Osteocyte (in vitro differentiated cells): ENCODE measurements at places on chromosomes 13 and 19. TPM values are rescaled to one million over a fixed set of nuclear protein-coding genes. Genes with fewer than 3 reads are reported as not detected.

DNA sequence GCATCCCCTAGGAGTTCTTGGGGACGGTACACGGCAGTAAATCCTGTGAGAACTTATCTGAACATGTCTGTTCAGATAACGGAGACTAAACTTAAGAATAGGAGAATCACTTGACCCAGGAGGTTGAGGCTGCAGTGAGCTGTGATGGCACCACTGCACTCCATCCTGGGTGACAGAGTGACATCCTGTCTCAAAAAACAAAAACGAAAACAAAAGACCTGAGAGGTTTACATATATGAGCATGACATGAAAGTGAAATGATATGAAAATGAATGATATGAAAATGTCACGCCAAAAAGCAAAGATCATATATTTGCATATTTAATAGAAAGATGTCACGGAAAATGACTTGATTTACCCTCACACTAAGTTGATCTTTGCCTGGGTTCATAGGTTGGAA is 5.8 kb downstream of the ZNF175 start:
- DNase-seq: no peak

Gene SRRM5
- total RNA-seq: 0.24 and 0.35 TPM in 2 replicates

DNA sequence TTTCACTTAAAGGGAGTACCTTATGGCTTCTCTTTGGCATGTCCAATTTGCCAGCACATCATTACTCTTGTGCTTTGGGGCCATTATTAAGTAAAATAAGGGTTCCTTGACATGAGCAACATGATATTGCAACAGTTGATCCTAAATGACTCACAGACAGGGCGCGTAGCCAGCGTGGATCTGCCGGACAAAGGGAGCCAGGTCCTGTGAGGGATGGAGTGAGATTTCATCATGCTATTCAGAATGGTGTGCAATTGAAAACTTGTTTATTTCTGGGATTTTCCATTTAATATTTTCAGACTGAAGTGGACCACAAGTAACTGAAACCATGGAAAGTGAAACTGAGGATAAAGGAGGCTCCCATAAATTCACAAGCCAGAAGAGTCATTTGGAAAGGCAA is 48.6 kb upstream of the WASF3 start:
- DNase-seq: no peak

Gene SLC35E1
- total RNA-seq: 49.8 and 55.5 TPM in 2 replicates

GRCh38 chr13:22800526-22801401 is 380.0 kb upstream of the SGCG start:
- no peak for DNase-seq

Gene ZNF284
- total RNA-seq: 3.8 and 4.9 TPM in 2 replicates

DNA sequence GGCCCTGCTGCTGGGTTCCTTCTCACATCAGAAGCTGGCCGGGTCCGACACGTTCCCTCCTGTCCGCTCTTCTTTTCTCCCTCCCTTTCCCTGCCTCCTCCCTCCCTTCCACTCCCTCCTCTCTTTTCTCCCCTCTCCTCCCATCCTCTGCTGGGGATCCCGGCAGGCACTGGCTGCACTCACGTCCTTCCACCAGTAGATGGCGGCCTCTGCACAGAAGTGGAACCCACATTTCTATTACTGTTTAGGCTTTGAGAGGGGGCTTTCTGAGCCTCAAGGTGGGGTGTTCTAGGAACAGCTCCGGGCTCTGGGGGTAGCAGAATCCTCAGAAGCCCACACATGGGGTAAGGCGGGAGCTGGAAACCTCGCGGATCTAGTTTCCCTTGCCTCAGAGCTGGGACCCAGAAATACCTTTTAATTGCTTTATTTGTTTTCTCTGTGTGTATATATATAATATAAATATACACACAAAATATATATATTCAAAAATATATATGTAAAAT is 294.2 kb downstream of the ZNF536 start:
- DNase-seq: peak; percentile 84

GRCh38 chr19:3186160-3186688 is 494 bp downstream of the NCLN start:
- DNase-seq: no peak

GRCh38 chr19:43739439-43740235 is 15.1 kb downstream of the SMG9 start:
- DNase-seq: no peak
